HTR-8/SVneo (cell line): ENCODE measurements at places on chromosomes 3 and 15.

DNA sequence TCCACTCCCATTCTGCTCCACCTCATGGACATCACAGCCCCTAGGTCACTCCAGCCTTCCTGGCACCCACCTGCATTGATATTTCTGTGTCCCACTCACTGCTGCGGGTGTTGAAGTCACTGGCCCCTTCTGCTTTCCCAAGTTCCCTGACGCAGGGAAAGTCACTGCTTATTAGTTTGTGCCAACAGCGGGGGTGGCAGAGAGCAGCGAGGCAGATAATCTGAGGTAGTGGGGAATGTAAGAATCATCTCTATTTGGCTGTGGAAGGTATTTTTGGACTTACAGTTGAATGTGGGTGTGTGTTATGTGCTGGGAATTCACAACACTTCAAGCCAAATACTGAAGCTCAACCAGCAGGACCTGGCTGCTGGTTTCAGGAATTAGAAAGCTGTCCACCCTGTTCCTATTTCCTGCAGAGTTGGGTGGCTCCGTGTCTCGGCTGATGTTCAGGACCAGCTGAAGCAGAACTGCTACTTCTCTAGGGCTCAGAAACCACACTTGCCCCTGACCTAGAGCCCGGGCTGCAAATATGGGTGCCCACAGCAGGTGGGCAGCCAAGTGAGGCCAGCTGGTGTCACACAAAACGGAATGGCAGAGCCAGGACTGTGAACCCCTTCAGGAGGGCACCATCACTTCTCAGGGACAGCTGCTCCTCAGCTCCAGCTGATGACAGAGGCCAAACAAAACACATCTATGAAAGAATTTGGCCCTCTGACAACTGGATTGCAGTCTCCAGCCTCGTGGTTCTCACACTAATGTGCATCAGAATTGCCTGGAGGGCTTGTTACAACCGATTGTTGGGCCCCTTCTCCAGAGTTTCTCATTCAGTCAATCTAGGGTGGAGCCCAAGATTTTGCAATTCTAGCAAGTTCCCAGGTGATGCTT is 57.7 kb downstream of the SEMA5B start:
- no peak for DNase-seq

DNA sequence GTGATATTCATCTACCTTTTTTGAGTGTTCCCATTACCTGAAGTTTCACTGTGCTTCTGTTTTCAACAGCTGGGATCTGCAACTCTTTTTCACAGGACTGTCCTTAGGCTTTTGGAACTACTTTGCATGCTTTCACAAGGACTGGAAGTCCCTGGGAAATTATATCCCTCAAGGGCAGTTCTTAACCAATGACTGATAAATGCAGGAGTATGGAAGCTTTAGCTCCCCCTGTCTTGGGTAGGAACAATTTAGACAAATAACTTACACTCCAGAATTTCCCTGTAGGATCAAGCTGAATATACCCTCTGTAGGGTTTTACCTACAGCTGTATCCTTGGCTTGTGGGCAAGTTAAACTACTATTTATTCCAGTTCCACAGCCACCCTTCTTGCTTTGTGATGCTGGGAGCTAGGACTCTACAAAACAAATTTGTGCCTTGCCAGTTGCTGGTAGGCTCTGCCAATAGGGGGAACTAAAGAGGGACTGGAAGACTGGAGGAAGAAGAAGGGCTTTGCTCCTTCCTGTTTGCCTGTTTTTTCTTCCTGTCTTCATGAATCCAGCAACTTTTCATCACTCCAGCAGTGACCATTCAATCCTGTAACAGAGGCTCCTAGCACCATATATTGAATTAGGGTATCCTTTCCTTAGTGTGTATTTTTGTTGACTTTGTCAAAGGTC is 6.8 kb upstream of the ZNF280D start:
- DNase-seq, result no peak

GRCh38 chr3:191379446-191379845 is 49.1 kb upstream of the UTS2B start:
- DNase-seq, result no peak

DNA sequence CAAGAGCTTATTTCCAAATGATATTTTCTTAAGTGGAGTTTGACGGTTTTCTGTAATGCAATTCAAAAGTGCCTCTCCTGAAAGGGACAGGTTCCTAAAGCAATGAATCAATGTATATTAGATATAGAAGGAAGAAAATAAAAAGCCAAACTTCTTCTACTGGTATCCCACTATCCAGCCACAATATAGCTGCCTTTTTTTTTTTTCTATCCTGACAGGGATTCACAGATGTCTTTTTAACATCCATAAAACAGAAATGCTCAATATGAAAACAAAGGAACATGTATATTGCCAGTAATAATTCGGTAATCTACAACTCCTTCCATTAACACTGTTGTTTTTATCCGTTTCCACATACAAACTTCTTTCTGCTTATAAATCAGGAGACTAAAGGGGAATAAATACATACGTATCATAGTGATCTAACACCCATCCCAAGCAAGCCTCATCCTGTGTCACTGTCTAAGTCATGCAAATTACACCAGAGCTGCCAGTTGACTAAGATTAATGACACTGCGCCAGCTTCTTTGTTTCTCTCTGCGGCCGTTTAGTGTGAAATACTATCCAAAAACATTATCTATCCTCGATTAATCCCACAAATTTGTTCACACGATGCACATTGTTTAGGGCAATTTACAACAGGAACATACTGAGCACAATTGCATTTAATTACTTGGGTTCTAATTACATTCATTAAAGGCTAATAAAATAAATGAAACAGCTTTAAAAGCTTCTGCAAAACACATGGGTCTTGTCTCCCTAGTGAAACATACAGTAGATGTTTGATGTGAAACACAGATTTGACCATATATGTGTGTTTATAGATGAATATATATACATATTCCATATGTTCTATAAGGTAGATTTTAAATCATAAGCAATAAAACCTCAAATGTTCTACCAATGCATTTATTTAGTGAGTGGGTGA is 51.9 kb upstream of the CDIN1 start:
- no peak for DNase-seq

DNA sequence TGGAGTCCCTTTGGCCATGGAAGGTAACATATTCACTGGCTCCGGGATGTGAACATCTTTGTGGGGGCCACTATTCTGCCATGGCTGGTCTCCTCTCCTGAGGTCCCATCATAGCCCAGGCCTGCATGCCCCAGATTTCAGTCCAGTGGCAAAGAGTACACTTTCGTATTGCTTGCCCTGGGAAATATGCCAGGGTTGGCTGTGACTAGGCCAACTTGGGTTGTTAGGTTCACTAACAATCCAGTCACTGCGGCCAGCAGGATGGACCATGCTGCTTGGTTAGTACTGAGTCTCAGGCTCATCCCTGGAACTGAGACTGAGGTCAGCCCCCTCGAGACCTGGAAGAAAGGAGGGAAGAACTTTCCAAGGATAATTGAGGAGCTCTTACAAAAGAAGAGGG is 9.8 kb upstream of the EEFSEC start:
- no peak for DNase-seq

GRCh38 chr3:145519398-145520047 is 641.5 kb downstream of the PLOD2 start:
- DNase-seq, result no peak

- no peak for DNase-seq
These were observed 168.4 kb upstream of the CCDC54 start for GRCh38 chr3:107208796-107209195.

DNA sequence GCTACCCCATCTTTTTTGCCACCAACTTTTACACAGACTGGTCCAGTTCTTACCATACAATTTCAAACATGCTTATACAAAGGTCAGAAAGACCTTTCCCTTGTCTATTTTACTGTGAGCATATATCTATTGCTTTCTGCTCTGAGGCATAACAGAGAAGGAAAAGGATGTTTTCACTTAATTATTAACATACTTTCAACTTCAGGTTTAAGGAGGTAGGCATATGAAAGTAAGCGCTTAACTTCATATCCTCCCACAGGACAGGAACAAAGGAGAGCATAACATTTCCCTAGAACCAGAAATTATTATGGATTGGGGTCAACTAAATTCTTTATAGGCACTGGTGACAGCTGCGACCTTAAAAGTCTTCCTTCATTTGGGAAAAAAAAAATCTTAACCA is 1.1 kb downstream of the MYEF2 start:
- no peak for DNase-seq

DNA sequence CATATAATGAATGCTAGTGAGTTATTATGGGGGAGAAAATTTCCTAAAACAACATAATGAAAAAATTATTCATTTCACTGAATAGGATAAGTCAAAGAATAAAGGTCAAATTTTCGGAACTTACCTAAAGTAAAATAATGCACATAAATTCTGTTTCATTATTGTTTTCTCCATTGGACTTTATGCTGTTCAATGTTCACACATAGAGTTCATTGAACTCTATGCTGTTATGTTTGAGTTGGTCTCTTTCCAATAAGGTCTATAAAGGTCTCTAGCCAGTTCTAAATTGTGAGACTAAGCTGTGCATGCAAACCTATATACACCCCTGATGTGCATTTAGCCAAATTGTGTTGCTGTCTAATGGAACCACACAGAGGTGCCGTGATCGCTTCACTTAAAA is 28.5 kb upstream of the STT3B start:
- no peak for DNase-seq

- DNase-seq, result no peak
These were observed 79.1 kb downstream of the TOP2B start for GRCh38 chr3:25585361-25586166.

- peak; percentile 95 for DNase-seq
These were observed at the start of gene MPI for GRCh38 chr15:74889883-74890664. MPI (plus strand) TSS chr15:74890042; CDS start chr15:74890074, 32 bp downstream.

DNA sequence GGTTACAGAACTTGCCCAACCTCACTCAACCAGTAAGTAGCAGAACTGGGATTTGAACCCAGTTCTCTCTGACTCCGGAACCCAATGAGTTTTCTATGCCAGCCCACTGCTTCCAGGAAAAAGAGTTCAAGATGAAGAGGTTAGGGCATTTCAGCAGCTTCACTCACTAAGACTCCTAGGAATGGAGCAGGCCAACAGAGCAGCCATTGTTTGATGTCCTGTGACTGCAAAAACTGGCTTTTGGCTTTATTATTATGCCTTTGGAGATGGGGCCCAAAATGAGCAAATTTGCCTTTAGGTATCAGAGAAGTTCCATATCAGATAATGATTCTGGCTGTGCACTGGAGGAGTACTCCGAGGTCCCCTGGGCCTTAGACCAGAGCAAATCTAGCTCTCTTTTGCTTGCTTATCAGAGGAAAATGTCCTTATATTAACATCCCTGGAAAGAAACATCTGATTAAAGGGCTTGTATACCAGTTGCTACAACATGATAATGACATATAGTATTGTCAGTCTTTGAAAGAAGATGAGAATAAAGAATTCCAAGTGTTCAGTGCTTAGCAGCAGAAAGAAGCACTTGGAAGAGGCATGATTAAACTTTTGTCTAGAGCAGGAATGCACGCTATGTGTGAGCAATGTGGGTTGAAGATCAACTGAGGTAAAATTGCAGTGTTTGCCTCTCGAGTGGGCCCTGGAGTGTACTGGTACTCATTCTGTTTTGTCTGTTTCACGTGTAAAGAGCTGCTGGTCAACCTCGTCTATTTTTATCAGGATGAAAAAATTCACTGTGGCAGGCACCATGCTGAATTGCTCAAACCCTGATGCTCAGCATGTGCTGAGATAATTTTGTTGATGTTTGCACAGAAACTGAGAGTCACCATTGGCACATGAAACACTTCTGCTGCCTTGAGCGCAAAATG is 21.8 kb upstream of the KLHL24 start:
- no peak for DNase-seq

GRCh38 chr15:58590926-58591325 is 158.6 kb downstream of the ADAM10 start:
- DNase-seq, result no peak

GRCh38 chr15:95981209-95981608 is 349.3 kb upstream of the NR2F2 start:
- no peak for DNase-seq

- DNase-seq, result no peak
These were observed 4.8 kb downstream of the ARF4 start for GRCh38 chr3:57592306-57592705.

DNA sequence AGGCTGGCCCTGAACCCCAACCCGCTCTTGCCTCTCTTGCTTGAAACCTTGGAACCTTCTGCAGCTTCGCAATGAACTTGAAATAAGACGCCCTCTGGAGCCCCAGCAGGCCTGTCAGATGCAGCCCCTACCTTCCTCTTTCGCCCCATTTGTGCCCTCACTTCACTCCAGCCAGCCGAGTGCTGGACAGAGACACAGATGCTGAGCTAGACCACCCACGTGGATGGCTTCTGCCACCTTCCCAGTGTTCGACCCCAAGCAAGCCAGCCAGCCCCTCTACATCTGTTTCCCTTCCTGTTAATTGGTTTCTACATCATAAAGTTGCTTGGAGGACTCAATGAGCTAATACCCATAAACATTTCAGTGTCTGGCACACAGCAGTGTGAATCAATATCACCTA is 23.8 kb upstream of the SNRPA1 start:
- no peak for DNase-seq

- DNase-seq, result no peak
These were observed 27.4 kb downstream of the CLK3 start for GRCh38 chr15:74642734-74643664.

GRCh38 chr3:187450431-187451190 is 82.4 kb downstream of the RTP4 start:
- no peak for DNase-seq

DNA sequence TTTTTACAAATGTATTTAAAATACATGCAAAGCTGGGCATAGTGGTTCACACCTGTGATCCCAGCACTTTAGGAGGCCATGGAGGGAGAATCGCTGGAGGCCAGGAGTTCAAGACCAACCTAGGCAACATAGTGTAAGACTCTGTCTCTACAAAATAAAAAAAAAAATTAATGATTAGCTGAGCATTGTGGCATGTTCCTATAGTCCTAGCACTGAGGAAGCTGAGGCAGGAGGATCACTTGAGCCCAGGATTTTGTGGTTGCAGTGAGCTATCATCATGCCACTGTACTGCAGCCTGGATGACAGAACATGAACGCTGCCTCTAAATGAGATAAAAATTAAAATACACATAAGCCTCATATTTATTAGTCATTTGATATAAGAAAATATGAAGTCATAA is 142.8 kb downstream of the TCF12 start:
- no peak for DNase-seq

GRCh38 chr15:38130205-38130567 is 122.5 kb upstream of the SPRED1 start:
- no peak for DNase-seq

DNA sequence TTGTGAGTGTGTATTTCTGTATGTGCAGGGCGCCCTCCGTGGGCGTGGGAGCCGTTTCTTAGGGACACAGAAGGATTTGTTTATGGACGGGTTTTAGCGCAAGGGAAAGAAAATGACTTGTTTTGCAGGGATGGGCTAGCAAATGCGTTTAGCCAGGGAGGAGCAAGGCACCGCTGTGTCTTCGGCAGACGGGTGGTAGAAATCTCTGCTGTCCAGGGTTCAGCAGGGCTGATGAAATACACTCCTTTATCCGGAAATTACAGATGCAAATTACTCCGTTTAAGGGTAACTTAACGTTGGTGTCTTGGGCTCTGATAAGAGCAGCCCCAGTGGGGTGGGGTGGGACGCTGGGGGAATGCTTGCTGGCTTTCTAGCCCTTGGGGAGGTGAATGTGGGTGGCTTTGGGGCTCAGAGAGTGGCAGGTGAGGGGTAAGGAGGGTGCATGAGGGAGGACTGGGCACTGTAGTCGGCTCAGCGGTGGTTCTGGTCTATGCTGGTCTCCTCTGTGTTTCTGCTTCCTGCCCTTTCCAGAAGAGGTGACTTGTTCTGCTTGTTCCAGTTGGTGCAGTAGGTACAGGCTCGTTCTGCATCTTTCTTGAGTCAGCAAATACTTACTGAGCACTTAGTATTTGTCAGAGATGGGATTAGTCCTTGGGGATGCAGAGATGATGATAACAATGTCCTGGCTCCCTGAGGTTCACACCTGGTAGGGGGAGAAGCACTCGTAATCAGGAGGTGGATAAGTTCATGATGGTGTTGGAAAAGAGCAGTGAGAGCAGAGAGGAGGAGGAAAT is 954 bp downstream of the SV2B start:
- no peak for DNase-seq
